ENCODE measurements at places on chromosomes 1 and 21. TPM values are rescaled to one million over a fixed set of nuclear protein-coding genes. Genes with fewer than 3 reads are reported as not detected.

Gene MIA3
- 55.2 TPM for total RNA-seq

Gene PCAT6
- 13.9 TPM for total RNA-seq

- H3K4me3 ChIP-seq = no peak overlapping the region
- peaks cover 10% of the 10 kb centered on the region for H3K27me3 ChIP-seq
- no peak for DNase-seq
- H3K36me3 ChIP-seq = no peaks in the 10 kb centered on the region
These were observed 138.8 kb upstream of the USP24 start for GRCh38 chr1:55353707-55354620.

DNA sequence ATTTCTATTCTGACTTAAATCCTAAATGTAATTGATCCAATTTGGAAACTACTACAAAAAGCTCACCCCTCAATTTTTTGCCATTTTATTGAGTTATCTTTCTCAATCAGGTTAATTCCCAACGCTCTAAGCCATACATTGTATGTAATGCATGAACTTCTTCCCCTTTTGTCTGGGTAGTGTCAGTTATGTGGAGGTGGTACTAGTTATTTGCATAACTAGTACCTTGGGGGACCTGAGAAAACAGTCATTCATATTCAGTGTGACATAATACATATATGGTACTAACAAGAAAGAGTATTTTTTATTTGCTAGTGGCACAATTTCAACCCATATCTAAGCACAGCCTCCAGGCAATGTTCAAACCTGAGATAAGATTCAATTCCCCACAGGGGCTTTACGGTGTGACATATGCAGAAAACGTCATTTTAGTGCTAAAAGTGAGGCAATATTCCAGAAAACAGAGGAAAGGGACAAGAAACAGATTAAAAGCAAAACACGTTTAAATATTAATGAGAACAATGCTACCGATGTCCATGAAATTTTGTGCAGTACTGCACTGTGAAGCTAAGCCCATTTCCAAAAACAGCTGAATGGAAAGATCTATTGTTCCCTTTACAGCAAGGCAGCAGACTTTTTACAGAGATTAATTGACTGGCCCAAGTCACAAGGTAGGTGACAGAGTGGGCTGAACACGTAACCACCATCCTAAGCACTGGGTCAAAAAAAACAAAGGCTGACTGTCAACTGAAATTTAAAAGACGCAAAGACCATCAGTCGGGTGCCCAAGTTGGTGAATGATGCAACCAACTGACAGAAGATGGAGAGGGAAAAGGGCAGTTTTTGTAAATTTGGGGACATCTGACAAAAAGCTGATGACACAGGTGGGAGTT is 1.4 kb downstream of the HLCS start:
- peaks cover 14% of the 10 kb centered on the region for H3K36me3 ChIP-seq
- peaks cover 7% of the 10 kb centered on the region for H3K4me1 ChIP-seq
- H3K27ac ChIP-seq = peak overlapping the region; percentile 84

DNA sequence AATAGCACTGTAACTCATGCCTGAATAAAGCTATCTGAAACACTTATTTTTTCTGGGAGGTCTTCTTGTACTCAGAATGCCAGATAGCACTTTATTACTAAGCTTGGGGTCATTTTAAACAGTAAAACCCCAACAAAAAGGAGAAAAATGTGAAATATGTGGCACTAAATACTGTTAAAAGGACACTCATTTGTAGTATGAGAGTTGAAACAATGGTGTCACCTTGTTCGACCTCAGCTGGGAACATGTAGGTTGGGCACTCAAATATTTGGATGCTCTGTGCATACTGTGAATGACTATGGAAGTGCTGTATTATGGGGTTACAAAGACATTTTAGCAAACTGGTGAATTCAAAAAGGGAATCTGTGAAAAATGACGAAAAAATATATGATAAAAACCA is 53.9 kb downstream of the SELENOF start:
- no peaks in the 10 kb centered on the region for H3K4me1 ChIP-seq
- H3K36me3 ChIP-seq = peaks cover 10% of the 10 kb centered on the region
- no peak overlapping the region for H3K27ac ChIP-seq
- DNase-seq = no peak
- no peaks in the 10 kb centered on the region for H3K27me3 ChIP-seq

- no peaks in the 10 kb centered on the region for H3K27me3 ChIP-seq
- H3K4me3 ChIP-seq = no peak overlapping the region
- H3K36me3 ChIP-seq = peaks cover 12% of the 10 kb centered on the region
- DNase-seq = peak; percentile 74
- H3K4me1 ChIP-seq = peaks cover 22% of the 10 kb centered on the region
- peak overlapping the region; percentile 9 for H3K27ac ChIP-seq
These were observed 14.2 kb downstream of the UTP11 start for GRCh38 chr1:38026592-38027200.

- no peaks in the 10 kb centered on the region for H3K36me3 ChIP-seq
- H3K27ac ChIP-seq = no peak overlapping the region
- no peak for DNase-seq
- no peaks in the 10 kb centered on the region for H3K4me1 ChIP-seq
These were observed 16.0 kb downstream of the OR2T11 start for GRCh38 chr1:248618878-248619277.

GRCh38 chr1:225766967-225767633 is 10.5 kb upstream of the SRP9 start:
- peaks cover 3% of the 10 kb centered on the region for H3K36me3 ChIP-seq
- H3K27me3 ChIP-seq = no peaks in the 10 kb centered on the region
- no peak overlapping the region for H3K27ac ChIP-seq

- H3K4me3 ChIP-seq = peak overlapping the region; percentile 2
- H3K36me3 ChIP-seq = no peaks in the 10 kb centered on the region
- H3K4me1 ChIP-seq = peaks cover 20% of the 10 kb centered on the region
- DNase-seq = no peak
These were observed 25.8 kb downstream of the CLDN14 start for GRCh38 chr21:36454093-36454531.

- no peak overlapping the region for H3K4me3 ChIP-seq
- peaks cover 9% of the 10 kb centered on the region for H3K4me1 ChIP-seq
- DNase-seq = peak; percentile 39
- H3K27ac ChIP-seq = no peak overlapping the region
These were observed 32.8 kb downstream of the ELK4 start for GRCh38 chr1:205598841-205599668.

- H3K27me3 ChIP-seq = peaks cover 54% of the 10 kb centered on the region
- H3K36me3 ChIP-seq = no peaks in the 10 kb centered on the region
- H3K4me1 ChIP-seq = peaks cover 35% of the 10 kb centered on the region
- H3K4me3 ChIP-seq = no peak overlapping the region
- no peak for DNase-seq
These were observed 29.3 kb upstream of the PLXNA2 start for GRCh38 chr1:208273386-208274017.

DNA sequence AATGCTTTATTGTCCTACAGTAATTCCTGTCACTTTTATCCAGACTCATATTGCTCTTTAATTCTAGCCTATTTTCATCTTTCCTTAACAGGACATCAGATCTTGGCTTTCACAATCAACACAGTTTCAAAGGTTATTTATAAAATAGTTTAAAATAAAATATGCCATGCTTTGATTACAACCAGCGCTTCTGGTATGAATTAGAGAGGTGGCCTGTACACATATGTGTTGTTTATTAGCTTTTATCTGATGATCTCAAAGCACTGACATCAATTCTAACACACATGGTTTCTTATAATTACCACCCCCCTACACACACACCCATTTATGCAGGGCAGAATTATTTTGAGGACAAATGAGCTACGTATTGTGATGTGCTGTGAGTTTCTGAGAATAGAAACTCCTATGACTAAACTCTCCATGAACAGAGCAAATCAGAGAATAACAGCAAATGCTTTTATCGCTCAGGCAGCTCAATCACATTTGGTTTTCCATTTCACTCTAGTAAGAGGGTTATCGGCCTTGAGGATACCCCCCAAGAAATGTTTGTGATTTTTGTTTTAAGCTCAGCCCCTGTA is 18.0 kb downstream of the CD247 start:
- DNase-seq = no peak
- H3K4me3 ChIP-seq = no peak overlapping the region
- no peaks in the 10 kb centered on the region for H3K36me3 ChIP-seq
- peaks cover 26% of the 10 kb centered on the region for H3K4me1 ChIP-seq
- H3K27ac ChIP-seq = no peak overlapping the region

GRCh38 chr1:174568551-174568950 is 120.8 kb downstream of the GPR52 start:
- H3K27me3 ChIP-seq = no peaks in the 10 kb centered on the region
- H3K36me3 ChIP-seq = no peaks in the 10 kb centered on the region
- H3K4me3 ChIP-seq = no peak overlapping the region
- DNase-seq = no peak
